Gastrocnemius medialis (tissue), 4 donors: ENCODE measurements at places on chromosomes 5 and 9. TPM values are rescaled to one million over a fixed set of nuclear protein-coding genes. Genes with fewer than 3 reads are reported as not detected.

GRCh38 chr5:98500811-98501210 lies 272.7 kb upstream of the RGMB start:
- no peak overlapping the region for H3K4me3 ChIP-seq
- H3K27me3 ChIP-seq: no peaks in the 10 kb centered on the region
- H3K4me1 ChIP-seq: no peaks in the 10 kb centered on the region
- no peak overlapping the region for H3K27ac ChIP-seq
- no peak for DNase-seq
- H3K36me3 ChIP-seq: no peaks in the 10 kb centered on the region

- peaks cover 28% of the 10 kb centered on the region for H3K4me1 ChIP-seq
- no peaks in the 10 kb centered on the region for H3K27me3 ChIP-seq
- no peak overlapping the region for H3K27ac ChIP-seq
- no peaks in the 10 kb centered on the region for H3K36me3 ChIP-seq
- DNase-seq: no peak
- no peak overlapping the region for H3K4me3 ChIP-seq
These were observed 10.7 kb downstream of the SPRY4 start for GRCh38 chr5:142314109-142314508.

DNA sequence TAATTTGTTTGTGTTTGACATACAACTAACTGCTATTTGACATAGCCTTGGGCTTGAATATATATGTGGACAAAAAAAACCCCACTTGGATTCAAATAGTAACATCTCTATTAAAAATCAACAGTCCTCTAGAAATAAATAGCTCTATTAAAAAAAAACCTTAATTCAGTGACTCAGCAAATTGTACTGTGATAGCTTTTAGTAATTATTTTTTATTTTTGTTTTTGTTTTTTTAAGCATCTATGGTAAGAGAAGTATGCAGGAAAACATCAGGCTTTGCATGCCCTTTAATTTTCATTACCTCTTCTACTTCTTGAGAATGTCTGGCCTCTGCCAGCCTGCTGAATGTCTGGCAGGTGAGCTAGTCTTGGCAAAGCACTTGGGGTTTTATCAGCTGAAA lies 300.7 kb downstream of the NPR3 start:
- no peaks in the 10 kb centered on the region for H3K27me3 ChIP-seq
- no peak for DNase-seq
- no peak overlapping the region for H3K27ac ChIP-seq
- no peak overlapping the region for H3K4me3 ChIP-seq

DNA sequence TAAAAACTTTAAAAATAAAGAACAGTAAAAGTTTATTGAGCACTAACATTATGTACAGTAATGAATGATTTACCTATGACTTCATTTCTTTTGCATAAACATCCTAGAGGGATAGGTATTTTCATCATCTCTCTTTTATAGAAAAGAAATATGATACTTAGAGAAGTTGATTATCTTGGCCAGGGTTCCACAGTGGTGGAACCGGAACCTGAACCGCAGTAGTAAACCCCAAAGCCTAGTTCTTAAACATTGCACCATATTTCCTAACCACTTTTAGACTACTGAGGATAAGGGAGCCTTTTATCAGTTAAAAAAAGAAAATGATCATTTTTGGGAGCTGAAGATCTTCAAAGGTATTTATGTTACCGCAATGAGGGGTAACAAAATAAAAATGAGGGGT lies 205.7 kb upstream of the SGCD start:
- H3K27me3 ChIP-seq: no peaks in the 10 kb centered on the region
- no peak overlapping the region for H3K4me3 ChIP-seq
- H3K36me3 ChIP-seq: no peaks in the 10 kb centered on the region

DNA sequence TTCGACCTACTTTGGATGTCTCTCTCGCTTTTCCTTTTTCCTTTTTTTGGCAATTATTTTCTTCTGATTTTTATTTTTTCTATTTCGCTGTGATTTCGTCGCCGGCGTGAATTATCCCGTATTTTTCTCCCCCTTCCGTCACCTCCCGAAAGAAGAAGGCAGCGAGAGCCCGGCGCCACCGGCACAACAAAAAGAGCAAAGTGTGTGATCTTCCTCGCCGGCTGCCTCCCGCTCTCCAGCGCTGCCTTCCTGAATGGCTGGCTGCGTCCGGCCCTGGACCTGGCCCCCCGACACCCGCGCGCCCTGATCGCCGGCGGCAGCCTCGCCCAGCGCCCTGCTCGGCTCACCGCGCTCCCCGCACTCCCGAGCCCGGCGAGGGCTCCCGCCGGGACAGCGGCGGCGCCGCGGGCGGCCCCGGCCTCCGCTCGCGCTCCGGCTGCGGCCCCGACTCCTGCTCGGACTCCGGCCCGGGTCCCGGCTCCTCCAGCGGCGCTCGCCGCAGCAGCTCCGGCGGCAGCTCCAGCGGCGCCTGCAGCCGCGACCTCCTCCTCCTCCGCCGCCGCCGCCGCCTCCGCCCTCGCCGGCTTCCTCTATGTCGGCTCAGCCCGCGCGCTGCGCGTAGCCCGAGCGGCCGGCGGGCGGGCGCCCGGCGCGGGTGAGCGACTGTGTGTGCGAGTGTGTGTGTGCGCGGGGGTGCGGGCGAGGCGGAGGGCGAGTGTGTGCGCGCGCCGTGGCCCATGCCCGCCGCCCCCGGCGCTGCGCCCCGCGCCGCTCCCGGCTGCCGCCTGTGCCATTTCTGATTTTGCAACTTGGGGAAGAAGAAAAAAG lies 960 bp downstream of the NR2F1 start:
- DNase-seq: no peak
- H3K4me1 ChIP-seq: peaks cover 37% of the 10 kb centered on the region
- H3K36me3 ChIP-seq: no peaks in the 10 kb centered on the region
- peaks cover 74% of the 10 kb centered on the region for H3K27me3 ChIP-seq
- no peak overlapping the region for H3K27ac ChIP-seq

GRCh38 chr9:82127465-82127864 lies 138.9 kb downstream of the SPATA31D1 start:
- no peak overlapping the region for H3K4me3 ChIP-seq
- no peaks in the 10 kb centered on the region for H3K27me3 ChIP-seq
- no peak overlapping the region for H3K27ac ChIP-seq
- no peaks in the 10 kb centered on the region for H3K36me3 ChIP-seq
- no peak for DNase-seq

DNA sequence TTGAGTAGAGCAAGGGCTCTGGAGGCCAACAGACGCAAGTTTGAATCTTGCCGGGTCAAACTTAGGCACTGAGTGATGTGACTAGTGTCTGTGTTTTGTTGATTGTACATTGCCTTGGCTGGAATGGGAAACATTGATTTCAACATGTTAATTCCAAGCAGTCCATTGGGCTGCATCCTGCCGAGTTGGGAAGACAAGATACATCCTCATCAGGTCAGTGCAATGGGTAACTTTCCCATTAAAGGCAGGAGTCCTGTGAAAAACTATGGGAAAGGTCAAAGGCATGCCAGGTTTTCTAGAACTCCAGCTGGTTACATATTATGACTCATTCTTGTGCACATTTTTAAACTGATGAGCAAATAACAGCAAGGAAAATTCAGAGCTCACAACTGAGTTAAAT lies 126.5 kb upstream of the ABCA1 start:
- no peaks in the 10 kb centered on the region for H3K36me3 ChIP-seq
- H3K4me1 ChIP-seq: no peaks in the 10 kb centered on the region
- H3K27ac ChIP-seq: no peak overlapping the region
- H3K4me3 ChIP-seq: no peak overlapping the region

- H3K4me1 ChIP-seq: peaks cover 14% of the 10 kb centered on the region
- no peak for DNase-seq
- H3K27ac ChIP-seq: no peak overlapping the region
- H3K36me3 ChIP-seq: no peaks in the 10 kb centered on the region
- no peak overlapping the region for H3K4me3 ChIP-seq
- no peaks in the 10 kb centered on the region for H3K27me3 ChIP-seq
These were observed 213.3 kb downstream of the TSSK1B start for GRCh38 chr5:113221294-113222176.

DNA sequence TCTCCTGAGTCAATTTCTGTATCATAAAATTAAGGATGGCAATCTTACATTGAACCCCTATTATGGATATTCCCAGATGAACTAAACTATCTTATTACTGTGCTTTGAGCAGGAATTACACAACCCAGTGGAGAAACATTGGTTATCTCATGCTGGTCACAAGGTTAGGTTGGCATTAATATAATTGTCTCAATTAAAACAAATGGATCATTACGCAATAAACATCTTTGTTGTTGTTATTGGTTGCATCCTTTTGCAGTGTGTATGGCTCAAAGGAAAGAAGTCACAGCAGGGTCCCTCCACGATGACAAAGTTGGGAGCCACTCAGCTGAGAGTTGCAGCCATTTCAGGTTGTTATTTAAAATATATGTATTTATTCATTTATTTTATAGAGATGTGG lies 297.0 kb upstream of the KLF4 start:
- H3K4me1 ChIP-seq: no peaks in the 10 kb centered on the region
- no peaks in the 10 kb centered on the region for H3K27me3 ChIP-seq
- no peak overlapping the region for H3K4me3 ChIP-seq
- DNase-seq: no peak
- H3K27ac ChIP-seq: no peak overlapping the region

FAM221B gene
- not detected for total RNA-seq

SH3GLB2 gene
- total RNA-seq: 46.6 TPM

FUT7 gene
- not detected for total RNA-seq

NUTM2G gene
- not detected for total RNA-seq

ELAVL2 gene
- total RNA-seq: not detected

LIFR gene
- 90.5 TPM for total RNA-seq
